Common myeloid progenitor, CD34-positive (primary cell): ENCODE measurements at places on chromosomes 6 and 20.

DNA sequence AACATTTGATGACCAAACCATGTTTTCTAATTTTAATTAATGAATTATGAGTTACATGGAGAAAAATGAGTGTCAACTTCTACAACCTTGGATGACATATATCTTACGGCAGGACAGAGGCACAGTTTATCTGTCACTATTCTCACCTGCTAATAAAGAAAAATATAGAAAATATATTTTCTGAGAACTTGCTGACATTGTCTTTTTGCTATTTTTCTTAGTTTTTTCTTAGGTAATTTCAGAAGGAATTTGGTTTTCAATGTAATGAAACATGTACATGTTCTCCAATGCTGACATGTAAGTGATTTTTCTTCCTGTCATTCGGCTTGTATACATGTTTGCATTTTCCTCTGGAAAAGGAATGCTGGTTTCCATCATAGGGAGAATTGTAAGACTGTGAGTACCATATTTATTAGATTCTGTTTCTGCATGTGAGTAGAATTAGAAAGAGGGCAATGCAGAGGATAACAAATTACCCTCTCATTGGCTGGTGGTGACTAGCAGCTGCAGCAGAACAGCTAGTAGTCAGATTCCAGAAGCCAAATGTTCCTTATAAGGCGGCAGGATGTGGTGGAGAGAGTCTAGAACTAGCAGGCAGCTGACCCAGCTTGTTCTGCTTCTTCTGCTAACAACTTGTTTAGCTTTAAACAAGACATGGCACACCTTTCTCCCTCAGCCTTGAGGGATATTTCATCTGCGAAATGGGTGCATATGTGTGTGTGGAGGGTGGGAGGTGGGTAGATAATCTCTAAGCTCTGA, 132.8 kb upstream of the SPACA1 start:
- DNase-seq = no peak

DNA sequence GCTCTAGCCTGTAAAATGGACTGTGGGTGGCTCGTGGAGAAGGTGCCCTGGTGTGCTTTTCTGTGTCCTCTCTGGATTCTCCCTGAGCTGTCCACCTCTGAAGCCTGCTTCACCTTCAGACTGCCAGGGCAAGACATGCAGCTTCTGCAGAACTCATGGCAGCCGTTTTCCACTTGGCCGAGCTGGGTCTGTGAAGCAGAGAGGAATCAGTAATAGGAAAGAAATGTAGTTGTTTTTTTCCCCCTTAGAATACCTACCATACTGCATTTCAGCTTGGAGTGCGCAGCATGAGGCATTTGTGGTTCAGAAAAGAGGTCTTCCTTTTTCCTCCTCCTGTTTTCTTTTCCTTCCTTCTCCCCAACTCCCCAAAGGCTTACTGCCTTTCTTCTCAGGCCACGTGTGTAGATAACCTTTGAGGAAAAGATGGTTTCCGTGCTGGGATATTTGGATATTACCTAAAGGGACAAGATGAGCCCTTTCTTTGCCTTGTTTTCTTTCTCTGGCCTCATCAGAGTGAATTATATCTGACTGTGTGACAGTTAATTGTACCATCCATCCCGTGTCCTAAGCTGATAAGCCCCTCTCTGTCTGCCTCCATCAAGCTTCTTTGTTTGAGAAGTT, 39.4 kb downstream of the RREB1 start:
- DNase-seq = no peak

- DNase-seq = no peak
Measured at GRCh38 chr6:64103480-64103879, 467.9 kb downstream of the PHF3 start.

DNA sequence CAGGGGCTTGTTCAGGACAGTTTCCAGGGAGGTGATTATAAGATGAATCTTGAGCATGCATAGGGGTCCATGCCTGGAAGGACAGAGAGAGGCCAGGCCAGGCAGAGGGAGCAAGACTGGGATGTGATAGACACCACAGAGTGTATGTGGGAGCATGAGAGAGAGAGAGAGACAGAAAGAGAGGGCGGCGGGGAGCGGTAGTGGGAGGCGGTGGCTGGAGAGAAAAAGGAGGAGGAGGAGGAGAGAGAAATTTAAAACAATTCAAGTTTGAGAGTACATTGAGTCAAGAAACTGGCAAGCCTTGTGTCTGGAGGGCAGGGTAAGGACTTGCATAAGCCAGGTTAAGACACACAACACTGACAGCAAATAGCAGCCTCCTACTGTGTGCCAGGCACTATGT, 162.9 kb upstream of the HDAC2 start:
- DNase-seq = no peak

DNA sequence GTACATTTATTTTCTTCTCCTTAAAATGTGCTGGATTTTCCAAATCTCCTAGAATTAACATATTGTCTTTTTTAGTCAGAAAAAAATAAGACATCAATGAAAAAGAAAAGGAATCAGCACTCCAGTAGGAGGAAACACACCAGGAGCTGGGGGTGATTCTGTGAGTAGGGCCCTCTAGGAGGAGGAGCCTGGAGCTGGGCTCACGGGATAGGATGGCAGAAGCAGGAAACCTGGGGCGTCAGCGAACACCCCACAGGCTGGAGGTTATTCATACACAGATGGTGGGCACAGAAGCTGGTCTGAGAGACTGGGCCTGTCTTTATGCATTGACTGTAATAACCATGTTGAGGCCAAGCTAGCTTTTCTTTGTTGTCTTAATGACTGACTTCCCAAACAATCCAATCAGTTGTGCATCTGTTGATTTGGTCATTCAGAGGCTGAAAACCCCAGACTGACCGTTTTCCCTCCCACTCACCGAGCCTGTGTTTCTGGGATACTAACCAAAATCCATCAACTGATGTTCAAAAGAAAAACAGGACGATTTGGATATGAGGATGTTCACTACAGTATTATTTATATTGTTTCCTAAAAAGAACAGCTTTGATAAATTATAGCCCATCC, 53.1 kb downstream of the CPNE5 start:
- DNase-seq = no peak

DNA sequence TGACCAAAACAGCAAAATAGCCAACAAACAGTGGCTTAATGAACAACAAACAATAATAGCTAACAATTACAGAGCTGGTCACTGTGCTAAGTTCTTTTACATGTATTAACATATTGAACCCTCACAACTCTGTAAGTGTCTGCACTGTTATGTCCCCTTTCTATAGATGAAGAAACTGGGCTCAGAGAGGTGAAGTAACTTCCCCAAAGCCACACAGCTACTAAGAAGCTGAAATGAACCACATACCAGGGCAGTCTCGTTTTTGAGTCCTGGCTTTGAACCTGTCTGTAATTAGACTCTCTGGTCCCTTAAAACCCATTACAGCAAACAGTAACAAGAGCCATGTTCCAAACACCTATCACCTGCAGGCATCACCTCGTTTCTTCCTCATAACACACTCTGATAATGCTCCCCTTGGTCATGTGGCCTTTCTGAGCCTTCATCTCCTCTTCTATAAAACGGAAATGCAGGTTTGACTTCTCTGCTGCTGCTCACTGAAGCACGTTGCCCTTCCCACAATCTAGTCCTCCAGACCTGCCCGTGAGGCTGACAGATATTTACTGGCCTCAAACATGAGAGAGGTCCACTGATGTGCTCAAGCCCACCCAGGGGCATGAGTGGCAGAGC, 23.3 kb downstream of the KCNK15 start:
- no peak for DNase-seq

- DNase-seq = no peak
Measured at GRCh38 chr6:163941624-163941976, 527.1 kb downstream of the QKI start.

- DNase-seq = no peak
Measured at GRCh38 chr20:9613871-9614270, 99.5 kb downstream of the LAMP5 start.

DNA sequence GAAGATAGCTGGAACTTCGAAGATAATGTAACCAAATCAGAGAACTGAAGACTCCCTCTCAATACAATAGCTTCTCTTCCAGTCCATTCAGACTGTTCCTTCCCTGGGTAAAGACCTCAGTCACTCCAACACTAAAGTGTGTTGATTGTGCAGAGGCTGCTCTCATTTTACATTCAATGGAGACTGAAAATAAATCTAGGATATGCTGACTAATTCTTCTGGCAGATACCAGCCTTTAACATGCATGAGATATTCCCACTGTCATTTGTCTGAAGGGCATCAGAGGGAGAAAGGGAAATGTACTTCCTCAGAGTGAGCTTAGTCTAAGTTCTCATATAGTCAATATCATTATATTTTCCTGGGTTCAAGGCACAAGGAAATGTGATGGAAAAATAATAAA, 166.4 kb upstream of the IRAK1BP1 start:
- no peak for DNase-seq

DNA sequence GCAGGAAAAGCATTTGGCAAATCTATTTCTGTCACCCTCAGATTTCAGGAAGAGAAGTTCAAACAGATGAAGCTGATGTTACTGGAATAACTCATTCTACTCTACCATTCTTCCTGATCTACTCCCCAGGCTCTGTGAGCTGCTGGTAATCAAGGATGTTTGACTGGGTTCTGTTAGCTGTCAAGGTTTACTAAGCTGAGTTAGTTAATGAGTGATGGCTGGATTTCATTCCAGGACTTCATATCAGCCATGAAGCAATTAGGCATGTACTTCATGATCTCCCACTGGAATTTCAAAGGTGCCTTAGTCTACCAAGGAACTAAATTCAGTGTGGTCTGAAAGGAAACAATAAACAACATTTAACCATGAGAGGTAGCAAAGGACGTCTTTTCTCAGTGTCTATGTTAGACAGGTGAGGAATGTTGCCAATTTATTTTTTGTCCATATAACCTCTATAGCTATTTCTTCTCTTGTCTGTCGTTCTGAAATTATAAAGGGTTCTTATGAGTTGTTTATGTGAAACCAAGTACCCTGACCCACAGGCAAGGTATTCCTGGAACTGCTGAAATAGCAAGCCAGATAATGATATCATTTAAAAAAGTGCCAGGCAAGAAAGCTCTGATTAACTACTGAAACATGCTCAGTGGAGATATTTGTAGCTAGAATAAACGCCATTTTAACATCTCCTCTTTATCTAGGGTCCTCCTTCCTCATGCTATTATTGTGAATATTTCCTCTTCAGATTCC, 112.9 kb downstream of the BACH2 start:
- no peak for DNase-seq

DNA sequence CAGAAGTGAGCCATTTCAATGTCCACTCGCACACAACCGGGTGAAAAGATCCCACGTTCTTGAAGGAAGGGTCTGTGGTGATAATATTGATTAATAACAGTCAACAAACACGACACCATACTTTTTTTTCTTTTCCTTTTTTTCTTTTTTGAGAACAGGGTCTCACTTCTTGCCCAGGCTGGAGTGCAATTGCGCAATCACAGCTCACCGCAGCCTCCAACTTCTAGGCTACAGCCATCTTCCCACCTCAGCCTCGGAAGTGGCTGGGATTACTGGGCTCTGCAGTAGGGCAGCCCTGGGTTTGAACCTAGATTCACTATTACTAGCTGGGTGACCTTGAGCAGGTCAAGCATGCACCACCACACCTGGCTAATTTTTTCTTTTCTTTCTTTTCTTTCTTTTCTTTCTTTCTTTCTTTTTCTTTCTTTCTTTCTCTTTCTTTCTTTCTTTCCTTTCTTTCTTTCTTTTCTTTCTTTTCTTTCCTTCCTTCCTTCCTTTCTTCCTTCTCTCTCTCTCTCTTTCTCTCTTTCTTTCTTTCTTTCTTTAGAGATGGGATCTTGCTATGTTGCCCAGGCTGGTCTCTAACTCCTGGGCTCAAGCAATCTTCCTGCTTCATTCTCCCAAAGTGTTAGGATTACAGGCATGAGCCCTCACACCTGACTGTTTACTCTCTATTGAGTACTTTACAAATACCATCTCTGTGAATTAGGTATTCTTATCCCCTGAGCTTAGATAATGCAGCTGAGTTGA, 123.9 kb downstream of the SNX5 start:
- DNase-seq = no peak

- no peak for DNase-seq
Measured at GRCh38 chr6:45438849-45439406, 61.2 kb upstream of the SUPT3H start.

- DNase-seq = no peak
Measured at GRCh38 chr6:136766274-136766673, 26.0 kb downstream of the MAP3K5 start.

- no peak for DNase-seq
Measured at GRCh38 chr6:99177736-99178135, 171.7 kb downstream of the FAXC start.

- DNase-seq = no peak
Measured at GRCh38 chr6:46592046-46592445, 60.6 kb downstream of the CYP39A1 start.

- DNase-seq = no peak
Measured at GRCh38 chr6:29999416-29999815, 57.1 kb downstream of the HLA-A start.

- no peak for DNase-seq
Measured at GRCh38 chr6:31453259-31453658, 44.7 kb upstream of the MICB start.

DNA sequence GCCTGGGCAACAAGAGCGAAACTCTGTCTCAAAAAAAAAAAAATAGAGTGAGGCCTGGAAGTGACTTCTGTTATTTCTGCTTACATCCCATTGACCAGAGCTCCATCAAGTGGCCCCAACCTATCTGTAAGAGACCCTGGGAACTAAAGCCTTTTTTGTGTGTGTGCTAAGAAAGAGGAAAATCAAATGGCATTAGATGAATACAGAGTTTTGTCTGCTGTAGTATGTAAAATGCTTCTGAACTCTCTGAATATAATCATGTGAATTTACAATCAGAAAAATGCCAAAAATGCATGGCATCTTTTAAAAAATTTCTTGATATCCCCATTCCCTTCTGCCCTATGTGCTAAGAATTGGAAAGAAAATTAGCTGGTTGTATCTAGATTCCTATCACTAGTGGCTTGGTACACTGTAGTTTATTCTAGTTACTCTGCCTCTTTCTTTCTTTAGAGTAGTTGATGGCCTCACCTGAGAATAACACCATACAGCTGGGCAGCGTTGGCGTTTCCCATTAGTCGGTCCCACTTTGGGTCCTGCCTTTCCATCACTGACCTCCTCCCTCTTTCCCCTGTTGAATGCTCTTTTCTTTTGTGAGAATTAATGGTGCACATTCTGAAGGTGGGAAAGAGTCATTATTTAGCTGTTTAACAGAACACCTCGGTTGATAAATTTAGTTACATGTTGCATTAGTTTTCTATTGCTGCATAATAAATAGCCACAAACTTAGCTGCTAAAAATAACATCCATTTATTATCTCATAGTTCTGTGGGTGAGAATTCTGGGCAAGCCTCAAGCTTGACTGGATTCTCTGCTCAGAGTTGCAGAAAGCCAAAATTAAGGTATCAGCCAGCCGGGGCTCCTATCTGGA, 38.2 kb downstream of the SAMD5 start:
- no peak for DNase-seq

- DNase-seq = no peak
Measured at GRCh38 chr6:71181565-71181964, 107.0 kb upstream of the OGFRL1 start.

GRCh38 chr20:9928281-9928737, 89.4 kb upstream of the PAK5 start:
- DNase-seq = no peak

- no peak for DNase-seq
Measured at GRCh38 chr6:110337486-110337885, 20.7 kb downstream of the METTL24 start.
